A673 (cell line): ENCODE measurements at places on chromosomes 5 and 9.

DNA sequence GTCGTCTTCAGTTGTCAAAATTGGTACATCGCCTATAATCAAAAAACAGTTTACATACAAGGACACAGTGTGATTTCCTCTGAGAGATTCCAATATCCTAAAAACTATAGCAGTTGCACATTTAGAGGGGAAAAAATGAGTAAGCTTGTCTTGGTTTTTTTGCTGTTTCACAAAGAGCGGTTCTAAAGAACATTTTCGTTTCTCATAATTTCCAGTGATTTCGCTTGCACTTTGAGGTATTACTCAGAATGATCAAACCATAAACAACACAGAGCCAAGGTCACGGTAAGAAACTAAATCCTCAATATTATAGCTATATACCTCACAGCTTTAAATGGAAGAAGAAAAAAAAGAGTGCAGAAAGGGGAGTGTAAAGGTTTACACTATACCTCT, 861 bp downstream of the MTX3 start:
- peak; percentile 2 for DNase-seq

GRCh38 chr5:67699560-67699959, 503.0 kb upstream of the CD180 start:
- no peak for DNase-seq

- DNase-seq = peak; percentile 52
Observed at GRCh38 chr9:91421128-91421765, 2.4 kb downstream of the NFIL3 start.

DNA sequence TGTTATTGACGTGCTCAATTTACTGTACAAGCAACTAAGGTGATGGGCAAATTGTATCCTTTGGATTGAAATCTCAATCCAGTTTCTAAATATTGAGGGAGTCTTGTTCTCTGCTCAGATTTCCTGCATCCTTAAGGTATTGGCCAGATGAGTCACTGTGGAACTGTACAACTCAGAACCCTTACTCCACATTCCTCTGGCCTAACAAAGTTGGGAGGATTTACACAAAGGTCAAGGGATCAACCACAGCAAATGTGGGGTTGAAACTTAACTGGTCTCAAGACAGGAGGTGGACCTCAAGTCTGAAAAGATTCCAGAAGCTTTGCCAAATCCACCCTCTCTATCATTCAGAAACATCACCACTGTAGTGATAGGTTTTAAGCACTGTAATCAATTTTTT, 81.5 kb upstream of the AGXT2 start:
- no peak for DNase-seq

GRCh38 chr5:168346417-168346816, 55.0 kb downstream of the WWC1 start:
- no peak for DNase-seq

GRCh38 chr9:99049641-99050040, 55.3 kb upstream of the TGFBR1 start:
- no peak for DNase-seq

GRCh38 chr9:129250786-129251185, 72.7 kb upstream of the IER5L start:
- no peak for DNase-seq

DNA sequence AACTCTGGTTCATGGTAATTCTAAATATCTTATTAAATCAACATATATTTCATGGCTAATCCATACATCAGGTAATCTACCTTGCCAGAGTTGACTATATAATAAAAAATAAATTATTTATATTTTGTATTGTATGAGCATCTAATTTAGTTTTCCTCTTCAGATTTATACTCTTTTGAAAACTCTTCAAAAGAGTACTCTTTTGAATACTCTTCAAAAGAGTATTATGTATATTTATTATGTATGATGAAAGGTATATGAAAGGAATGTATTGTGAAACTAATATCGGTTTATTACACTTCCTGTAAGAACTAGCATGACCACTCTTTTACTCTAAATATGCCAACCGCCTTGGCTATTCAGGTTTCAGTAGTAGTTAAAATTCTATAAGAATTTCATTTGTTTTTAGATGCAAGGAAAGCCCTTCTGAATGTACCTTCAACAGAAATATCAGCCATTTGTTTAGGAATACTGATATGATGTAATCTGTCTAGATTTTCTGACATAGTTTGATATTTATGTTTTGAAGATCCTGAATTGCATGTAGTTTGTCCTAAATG, 178.7 kb downstream of the WDR70 start:
- no peak for DNase-seq

DNA sequence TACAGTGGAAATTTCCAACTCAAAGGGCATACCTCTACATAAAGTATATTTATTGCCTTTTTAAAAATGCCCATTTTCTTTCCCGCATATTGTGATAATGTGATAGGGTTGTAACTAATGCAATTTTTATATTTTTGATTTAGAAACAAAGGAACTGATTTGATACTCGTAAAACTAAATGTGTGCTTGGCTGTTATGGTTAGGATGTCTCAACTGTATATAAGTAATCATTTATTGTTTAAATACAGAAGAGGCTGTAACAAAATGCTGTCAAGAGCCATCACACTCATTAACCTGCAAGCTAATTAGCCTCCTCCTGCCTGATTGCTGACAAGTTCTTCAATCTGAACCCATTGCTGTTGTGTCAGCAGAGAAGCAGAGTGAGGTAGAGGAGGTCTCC, 149.2 kb downstream of the PBX3 start:
- no peak for DNase-seq

DNA sequence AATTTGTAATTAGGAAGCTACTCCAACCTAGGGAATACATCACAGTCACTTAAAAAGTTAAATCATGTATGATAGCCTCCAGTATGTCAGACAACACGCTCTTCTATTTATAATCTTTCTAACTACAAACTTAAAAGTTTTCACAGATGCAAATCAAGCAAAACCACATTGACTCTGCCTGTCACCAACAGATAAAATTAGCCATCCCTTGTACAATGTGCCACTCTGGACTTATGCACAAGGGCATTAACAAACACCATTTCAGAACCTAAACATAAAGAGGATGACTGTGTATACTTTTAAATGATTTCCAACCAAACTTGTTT, 14.7 kb downstream of the ERP44 start:
- no peak for DNase-seq

DNA sequence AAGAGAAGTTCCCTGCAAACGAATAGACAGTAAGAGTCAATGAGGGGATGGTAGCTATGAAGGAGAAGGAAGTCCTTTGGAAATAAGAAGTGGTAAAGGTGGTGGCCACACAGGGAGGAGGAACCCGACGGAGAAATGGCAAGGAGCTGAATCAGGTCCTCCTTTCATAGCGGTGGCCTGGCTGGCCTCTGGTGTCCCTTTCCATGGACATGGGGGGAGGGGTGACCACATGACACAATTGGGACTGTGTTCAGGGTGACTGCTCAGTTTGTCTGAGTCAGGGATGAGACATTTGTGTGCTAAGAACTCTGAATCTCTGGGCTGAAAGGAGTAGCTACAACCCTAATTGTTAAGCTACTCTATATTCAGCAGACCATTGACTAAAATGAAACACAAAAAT, 28.7 kb upstream of the TIMD4 start:
- DNase-seq = no peak

- DNase-seq = no peak
Observed at GRCh38 chr9:110895147-110895905, 142.9 kb downstream of the LPAR1 start.

GRCh38 chr9:20321423-20322082, 300.7 kb downstream of the MLLT3 start:
- DNase-seq = peak; percentile 23

DNA sequence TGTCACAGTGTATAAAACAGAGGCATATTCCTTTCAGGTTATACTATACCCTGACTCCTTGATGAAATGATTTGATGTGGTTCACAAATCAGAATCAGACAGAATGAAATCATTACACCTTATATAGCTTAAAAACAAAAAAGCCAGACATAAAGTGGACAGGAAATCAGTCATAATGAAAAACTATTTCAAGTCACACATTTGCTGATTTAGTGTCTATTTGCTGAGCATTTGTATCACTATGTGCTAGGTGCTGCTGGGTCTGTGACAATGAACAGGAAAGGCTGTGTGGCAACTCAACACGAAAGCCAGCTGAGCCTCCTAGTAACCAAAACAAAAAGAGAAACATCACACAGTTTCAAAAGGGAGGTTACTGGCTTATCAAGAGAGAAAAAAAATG, 194.0 kb downstream of the EFNA5 start:
- DNase-seq = peak; percentile 69

DNA sequence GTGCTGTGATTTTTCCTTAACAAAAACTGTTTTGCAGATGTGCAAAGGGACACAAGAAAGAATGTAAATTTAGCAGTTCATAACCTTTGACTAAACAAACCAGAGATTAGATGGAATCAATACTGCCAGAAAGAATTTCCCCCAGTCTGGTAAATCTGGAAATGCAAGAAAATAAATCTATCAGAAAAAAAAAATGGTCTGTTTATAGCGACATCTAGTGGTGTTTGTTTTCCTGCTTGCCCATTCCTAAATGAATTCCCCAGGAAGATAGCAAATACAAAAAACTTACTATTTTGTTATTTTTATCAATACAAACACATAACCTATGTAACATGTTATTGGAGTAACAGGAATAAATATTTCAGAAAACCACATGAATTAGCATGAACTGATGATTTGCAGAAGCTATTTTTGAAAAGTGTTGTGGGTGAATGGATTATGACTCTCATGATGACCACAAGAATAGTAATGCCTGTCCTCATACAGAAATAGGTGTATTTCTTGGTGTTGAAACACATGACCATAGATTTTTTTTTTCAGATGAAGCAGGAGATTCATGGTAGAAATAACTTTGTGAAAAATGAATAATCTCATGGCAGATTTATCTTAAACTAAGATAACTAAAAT, 1703.8 kb downstream of the MAT2B start:
- peak; percentile 33 for DNase-seq

DNA sequence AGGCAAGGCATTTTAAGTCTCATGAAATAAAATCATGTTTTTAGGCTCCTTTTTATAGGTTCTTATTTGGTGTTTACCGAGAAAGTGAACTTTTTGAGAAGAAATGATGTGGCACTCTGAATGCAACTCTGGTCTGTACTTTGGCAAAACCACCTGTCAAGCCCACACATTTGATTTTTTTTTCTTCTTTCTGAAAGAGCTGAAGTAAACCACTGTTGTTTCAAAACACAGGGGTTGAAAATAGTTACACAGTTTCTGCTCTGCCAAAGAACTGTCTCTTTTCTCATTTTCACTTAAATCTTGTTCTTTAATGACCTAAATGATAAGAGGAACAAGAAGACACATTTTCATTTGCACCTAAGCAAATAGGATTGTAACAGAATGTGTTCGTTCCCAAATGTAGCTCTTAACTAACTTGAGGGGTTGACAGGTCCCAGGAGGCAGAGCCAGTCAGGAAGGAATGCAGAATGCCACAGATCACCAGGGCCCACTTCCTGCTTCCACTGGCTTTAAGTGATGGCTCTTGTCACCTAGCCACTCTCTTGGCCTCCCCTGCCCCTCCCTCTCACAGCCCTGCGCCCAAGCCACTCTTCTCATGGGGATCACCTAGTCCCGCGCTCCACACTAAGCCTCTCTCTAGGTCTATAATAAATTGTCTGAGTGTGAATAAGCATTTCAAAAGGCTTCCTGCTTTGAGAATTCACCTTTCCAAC, 47.3 kb downstream of the MED27 start:
- peak; percentile 40 for DNase-seq

- DNase-seq = no peak
Observed at GRCh38 chr9:79667817-79668436, 96.2 kb downstream of the TLE4 start.

DNA sequence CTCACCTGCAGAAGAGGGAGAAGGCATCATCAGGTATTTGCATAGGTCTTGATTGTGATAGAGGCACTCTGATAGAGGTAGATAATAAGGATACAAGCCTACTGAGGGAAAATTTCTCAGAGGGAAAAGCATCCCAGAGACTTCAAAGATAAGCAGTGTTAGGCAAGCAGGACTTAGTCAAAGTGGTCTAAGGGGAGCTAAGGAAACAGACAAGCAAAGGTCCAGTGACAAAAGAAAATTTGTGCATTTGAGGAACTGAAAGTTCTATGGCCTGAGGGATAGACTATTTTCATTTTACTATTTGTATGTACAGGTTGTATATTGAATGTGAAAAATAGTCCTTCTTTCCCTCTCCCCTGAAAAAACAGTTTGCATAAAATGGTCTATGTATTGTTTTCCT, 27.4 kb downstream of the OXCT1 start:
- no peak for DNase-seq

- DNase-seq = no peak
Observed at GRCh38 chr5:36950586-36951457, 74.3 kb downstream of the NIPBL start.

DNA sequence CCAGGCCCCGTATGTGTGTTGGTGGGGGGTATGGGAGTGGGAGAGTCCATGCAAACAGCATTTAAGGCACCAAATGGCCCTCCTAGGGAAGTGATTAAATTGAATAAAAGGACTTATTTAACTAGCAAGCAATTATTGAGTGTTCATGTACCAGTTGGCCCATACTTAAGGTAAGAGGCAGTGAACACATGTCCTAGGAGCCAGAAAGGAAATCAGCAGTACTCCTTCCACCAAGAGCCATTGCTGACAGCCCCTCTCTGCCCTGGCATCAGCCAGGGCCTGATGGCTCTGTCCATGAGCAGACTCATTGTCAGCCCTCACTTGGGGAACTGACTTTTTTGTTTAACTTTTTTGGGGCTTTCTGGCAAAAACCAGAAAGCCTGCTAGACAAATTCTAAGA, 10.4 kb upstream of the SHROOM1 start:
- no peak for DNase-seq

GRCh38 chr9:81320909-81321482, 368.4 kb downstream of the TLE1 start:
- DNase-seq = no peak

- no peak for DNase-seq
Observed at GRCh38 chr9:125889112-125889475, 141.9 kb downstream of the PBX3 start.

- DNase-seq = no peak
Observed at GRCh38 chr5:143541943-143542797, 138.7 kb upstream of the NR3C1 start.

DNA sequence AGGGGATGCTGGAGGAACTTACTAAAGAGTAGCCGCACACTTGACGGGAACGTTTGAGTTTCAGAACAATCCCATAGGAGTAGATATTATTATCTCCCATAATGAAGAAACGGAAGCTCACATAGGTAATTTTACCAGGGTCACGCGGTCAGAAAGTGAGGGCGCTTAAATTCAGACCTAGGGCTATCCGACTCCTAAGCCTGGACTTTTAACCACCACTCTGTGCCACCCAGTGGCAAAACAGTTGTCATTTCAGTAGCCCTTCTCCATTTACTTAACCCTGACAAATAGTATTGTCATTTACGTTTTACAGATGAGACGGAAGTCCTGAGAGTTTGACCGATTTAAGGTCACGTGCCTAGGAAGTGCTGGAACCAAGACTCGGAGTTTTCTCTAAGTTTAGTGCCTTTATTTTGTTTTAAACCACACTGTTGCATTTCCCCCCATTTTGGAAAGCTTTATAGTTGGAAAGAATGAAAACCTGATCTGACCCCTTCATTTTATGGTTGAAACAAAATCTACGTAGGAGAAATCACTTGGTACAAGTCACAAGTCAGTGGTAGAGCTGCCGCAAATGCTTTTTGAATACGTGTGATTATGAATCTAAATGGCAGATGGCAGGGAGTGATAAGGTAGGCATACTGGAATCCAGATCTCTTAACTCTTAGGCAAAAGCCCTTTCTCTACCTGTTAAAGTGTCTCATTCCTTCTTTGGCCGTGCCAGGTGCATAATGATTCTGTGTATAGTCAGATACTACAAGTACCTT, 650 bp downstream of the MRRF start:
- peak; percentile 21 for DNase-seq

- DNase-seq = no peak
Observed at GRCh38 chr9:72149231-72149975, at the start of gene GDA. Gene GDA (plus strand): TSS chr9:72149440. CDS start chr9:72149560, 120 bp downstream.

- DNase-seq = no peak
Observed at GRCh38 chr5:156036640-156037039, 290.3 kb upstream of the SGCD start.
